ENCODE measurements at places on chromosomes 11 and 22.

- no peak for DNase-seq
Observed at GRCh38 chr11:83945976-83946375, 659.8 kb upstream of the CCDC90B start.

DNA sequence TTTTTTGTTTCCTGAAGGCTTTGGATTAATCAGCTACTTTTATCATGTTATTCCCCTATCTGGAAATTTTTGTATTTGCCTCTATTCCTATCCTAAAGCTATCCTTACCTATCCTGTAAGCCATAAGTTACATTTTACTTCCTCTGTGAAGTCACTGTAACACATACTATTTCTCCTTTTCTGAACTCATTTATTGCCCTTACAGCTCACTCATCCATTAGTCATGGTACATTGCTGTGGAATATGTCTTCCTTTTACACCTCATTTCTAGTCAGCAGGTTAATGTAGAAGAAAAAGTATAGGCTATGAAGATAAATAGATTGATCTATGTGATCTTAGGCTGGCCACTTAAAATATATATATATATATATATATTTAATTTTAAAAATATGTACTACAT lies 28.0 kb downstream of the SWAP70 start:
- no peak for DNase-seq

DNA sequence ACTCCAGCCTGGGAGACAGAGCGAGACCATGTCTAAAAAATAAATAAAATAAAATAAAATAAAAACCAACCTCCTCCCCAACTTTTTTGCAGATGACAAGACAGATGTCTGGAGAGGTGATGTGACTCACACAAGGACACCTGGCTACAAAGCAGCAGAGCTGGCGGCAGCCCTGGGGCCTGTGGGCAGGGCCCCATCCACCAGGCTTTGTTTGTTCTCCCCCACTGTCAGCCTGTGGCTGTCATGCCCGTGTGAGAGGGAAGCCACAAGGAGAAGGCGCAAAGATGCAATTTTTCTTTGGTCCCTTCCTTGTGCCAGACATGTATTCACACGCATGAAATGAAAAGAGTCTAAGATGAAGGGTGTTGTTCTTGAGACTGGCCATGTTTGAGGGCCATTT lies 16.6 kb downstream of the CD59 start:
- no peak for DNase-seq

DNA sequence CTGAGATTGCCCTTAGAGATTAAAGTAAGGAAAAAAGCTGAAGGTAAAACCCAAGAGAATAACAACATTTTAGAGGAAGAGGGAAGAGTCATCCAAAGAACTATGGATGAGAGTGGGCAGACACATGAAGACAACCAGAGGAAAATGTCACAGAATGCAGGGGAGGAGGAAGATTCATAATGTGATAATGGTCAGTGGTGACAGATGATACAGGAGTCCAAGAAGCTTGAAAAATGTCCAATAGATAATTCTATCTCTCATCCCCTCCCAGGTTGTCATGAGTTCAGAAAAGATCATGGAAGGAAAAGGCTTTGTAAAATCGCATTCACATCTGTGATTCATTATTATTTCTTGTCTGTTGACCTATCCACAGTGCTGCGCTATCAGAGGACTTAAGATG lies 282.3 kb upstream of the CCDC90B start:
- DNase-seq, result no peak

- no peak for DNase-seq
Observed at GRCh38 chr11:17386331-17387084, 2.0 kb downstream of the KCNJ11 start.

DNA sequence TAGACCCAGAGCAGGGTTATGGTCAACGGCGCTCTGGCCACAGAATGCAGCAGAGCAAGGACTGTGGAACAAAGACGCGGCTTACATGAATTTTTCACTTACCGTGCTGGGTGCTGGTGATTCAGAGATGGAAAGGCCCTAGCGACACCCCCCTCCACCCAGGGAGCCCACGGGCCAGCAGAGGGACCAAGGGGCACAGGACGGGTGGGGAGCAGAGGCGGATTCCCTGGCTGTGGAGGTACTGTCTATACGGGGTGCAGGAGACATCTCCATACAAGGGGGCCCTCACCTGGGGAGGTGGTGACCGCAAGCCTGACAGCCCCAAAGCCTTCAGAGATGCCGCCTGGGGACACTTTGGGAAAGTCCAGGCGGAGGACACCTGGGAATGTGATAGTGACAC lies 1.1 kb upstream of the SEPTIN5 start:
- DNase-seq, result no peak

GRCh38 chr11:29208117-29208516 lies 808.7 kb downstream of the KCNA4 start:
- no peak for DNase-seq

DNA sequence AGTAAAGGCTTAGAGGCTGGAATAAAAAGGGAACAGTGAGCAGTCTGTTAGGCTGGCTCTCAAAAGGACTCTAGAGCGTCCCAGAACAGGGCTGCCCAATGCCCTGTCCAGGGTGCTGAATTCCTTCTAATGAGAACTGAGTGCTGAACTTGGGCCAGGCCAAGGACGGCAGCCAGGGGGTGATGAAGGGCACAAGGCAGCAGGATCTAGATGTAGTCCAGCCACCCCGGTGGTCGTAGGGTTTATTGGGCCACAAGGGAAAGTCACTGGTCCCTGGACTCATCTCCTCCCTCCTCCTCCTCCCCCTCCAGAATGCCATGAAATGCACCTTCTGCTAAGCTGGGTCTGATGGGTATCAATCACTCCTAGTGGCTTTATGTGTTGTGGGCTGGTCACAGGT lies 19.2 kb downstream of the NPTXR start:
- DNase-seq, result no peak

GRCh38 chr11:122791836-122792235 lies 46.5 kb upstream of the CRTAM start:
- no peak for DNase-seq

DNA sequence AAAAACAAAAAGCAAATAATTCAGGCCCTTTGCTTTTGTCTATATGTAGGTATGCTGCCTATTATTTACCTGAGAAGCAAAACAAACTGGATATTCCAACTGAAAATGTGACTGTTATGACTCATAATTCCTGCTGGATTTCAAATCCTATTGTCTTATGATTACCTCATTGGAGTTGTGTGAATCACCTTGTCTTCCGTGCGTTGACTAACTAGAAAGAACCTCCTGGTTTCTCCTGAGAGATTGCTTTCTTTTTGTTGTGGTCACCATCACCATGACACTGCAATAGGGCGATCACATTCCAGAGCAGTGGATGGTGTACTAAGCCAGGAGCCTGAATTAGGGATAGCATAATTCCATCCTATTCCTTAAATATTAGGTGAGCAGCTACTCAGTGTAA lies 23.0 kb upstream of the EXPH5 start:
- no peak for DNase-seq

GRCh38 chr11:834371-835316 lies 1.9 kb downstream of the CD151 start:
- no peak for DNase-seq

DNA sequence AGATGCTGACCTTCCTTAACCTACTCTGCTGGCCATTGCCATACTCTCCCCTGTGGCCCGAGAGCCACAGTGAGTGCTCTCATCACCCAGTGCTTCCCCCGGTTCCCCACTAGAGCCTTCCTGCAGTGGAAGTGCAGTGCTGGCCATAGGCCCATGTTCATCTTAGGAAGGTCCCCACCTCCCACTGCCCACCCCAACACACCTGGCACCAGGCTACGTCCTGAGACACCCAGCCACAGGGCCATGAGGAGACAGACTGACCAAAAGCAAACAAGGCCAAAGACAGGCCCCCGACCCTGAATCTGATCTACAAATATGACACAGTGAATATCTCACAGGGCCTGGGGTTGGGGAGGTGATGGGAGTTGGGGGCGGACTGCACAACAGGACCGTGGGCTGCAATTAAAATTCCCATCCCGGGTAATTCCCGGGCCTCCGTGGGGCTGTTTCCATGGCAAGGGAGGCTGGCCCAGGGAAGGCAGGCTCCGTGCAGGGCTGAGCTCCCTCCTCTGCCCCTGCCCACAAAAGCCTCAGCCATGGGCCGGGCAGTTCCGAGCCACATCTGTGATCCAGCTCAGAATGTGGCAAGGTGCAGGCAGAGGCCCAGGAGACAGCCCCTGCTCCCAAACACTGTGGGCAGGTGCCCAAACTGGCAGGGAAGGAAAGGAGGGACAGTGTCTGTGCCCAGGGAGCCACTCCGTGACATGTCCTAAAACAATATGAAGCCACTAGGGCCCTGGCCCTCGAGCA lies 5.1 kb upstream of the CHST1 start:
- DNase-seq, result no peak

- DNase-seq, result no peak
Observed at GRCh38 chr22:36613958-36614357, 85.0 kb upstream of the EIF3D start.

DNA sequence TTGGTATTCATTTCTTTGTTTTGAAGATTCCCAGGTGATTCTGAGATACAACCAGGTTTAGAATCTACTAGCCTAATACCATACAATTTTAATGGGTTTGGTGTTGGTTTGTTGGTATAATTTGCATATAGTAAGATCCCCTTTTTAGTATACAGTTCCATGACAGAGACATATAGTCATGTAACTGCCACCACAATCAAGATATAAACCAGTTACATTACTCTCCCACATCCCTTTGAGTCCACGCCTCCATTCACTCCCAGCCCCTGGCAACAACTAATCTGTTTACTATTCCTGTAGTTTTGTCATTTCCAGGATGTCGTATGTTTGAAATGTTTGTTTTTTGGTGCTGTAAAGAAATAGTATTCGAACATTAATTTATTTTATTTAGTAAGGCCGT lies 4.3 kb downstream of the ASRGL1 start:
- DNase-seq, result no peak

DNA sequence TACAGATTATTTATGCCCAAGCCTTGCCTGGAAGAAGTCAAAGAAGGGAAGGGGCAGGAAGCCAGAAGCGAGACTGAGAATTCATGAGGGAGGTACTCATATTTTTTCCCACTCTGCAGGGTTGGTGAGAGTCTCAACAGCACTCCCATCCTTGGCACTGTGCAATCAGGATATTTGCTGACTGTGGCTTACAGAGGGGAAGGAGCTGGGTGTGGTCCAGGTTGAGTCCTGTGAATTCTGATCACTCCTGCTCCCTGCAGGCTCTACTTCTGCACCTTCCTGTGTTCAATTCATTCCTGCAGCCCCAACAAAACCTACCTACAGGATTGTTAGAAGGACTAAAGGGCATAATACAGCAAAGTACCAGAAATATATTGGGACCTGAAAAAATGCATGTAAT lies 530.5 kb downstream of the INSC start:
- DNase-seq, result no peak

- DNase-seq, result no peak
Observed at GRCh38 chr11:84788220-84788619, 838.9 kb downstream of the DLG2 start.

DNA sequence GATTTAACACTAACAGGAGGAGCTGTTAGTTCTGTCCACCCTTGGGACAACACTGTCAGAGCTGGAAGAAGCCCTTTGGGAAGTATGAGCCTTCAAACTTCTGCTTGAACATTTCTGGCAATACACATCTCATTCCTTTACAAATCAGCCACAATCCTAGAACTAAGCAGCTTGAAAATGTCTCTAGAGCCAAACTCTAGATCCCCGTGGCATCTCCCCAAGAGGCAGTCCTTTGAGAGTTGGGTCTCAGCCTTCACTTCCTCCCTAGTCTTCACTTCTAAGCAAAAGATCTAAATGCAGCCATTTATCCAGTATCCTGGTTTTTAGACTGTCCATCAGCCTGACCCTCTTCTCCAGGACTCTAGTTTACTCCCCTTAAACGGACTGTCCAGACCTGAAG lies 26.9 kb downstream of the ARFGAP2 start:
- DNase-seq, result no peak

GRCh38 chr11:117814766-117815261 lies 9.7 kb downstream of the FXYD2 start:
- peak; percentile 51 for DNase-seq

DNA sequence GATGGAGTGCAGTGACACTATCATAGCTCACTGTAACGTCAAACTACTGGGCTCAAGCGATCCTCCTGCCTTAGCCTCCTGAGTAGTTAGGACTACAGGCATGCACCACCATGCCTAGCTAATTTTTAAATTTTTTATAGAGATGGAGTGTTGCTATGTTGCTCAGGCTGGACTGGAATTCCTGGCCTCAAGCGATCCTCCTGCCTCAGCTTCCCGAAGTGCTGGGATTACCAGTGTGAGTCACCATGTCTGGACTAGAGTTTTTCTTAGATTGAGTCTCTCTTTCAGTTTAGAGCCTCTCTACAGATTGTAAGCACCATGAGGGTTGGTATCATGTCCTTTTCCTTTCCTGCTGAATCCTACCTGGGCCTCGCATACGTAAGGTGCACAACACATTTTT lies 57.3 kb upstream of the ALKBH3 start:
- DNase-seq, result no peak

GRCh38 chr11:63793161-63793560 lies 20.1 kb upstream of the SPINDOC start:
- no peak for DNase-seq

DNA sequence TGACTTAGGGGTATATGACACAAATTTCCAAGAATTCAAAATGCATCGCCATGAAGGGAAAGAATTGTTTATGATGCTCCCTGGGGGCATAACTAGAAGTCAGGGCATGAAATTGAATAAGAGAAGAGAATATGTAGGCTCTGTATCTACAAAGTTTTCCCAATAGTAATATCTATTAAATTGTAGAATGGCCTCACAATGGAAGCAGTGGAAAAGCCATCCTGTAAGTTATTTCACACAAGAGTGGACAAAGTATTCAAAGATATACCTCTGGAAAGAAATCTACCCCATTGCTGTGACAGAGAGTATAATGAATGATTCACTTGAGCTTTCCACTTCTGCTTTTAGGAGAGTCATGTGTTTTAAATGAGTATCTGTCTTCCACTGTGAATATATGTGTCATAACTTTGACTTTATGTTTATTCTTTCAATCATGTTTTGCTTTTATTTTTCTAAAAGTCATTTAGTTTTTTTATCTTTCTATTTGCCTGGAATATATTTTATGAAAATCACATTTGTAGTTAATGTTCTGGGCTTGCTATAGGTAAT lies 65.7 kb upstream of the DDI1 start:
- DNase-seq, result no peak

DNA sequence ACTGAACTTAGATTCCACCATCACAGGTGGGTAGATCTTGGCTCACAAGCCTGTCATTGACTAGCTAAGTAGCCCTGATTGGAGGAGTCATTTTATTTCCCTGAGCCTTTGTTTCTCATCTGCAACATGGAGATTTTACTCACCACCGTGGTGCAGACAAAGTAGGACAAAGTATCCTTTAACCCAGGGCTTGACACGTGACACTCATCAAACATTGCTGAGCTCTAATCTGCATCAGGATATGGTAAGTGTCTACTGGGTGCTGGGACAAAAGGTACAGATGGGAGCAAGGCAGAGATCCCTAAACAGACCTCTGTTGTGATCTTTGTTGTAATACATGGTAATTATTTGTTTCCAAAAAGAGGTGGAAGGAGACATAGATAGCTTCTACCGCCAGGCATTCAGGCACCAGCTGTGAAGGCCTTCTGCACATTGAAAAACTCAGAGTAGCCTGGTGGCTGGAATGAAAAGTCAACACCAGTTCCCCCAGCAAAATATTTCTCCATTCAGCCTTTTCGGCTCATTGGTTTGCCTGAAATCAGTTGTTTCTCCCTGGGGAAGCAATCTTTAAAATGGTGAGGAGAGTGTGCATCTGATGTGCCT lies 18.3 kb upstream of the MICAL2 start:
- DNase-seq, result no peak

- DNase-seq, result no peak
Observed at GRCh38 chr22:25193548-25193947, 6.1 kb upstream of the CRYBB3 start.

GRCh38 chr11:7974668-7975067 lies 9.4 kb upstream of the NLRP10 start:
- DNase-seq, result no peak

Measured in activated naive CD8-positive, alpha-beta T cell treated with anti-CD3 and anti-CD28 coated beads, Interleukin-2, amount 50 U/mL, for 16 hours (primary cell).